C1 segment of cervical spinal cord (tissue), 14 donors: ENCODE measurements at places on chromosomes 6 and 20.

DNA sequence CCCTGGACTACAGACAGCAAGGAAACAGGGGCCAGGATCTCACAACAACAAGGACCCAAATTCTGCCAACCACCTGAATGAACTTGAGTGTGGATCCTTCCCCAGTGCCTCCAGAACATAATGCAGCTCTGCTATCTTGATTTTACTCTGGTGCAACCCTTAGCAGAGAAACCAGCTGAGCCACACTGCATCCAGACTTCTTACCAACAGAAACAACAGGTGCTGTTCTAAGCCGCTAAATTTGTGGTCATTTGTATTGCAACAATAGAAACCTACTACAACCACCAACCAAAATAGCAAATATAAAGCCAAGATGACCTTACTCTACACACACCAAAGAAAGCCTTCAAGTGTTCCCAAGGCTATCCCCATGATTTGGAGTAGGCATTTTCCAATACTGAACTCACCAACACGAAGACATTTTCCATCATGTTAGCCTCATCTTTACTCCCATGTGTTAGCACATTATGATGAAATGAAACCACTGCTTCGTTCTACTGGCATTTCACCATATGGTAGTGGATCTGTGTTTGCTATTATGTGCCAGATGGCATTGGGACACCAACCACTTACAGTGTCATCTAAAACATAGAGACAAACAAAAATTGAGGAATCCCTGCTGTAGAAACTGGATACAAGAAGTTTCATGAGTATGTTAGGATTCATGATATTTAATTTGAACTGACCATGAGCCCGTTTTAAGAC, 249.8 kb upstream of the ID4 start:
- DNase-seq = no peak

DNA sequence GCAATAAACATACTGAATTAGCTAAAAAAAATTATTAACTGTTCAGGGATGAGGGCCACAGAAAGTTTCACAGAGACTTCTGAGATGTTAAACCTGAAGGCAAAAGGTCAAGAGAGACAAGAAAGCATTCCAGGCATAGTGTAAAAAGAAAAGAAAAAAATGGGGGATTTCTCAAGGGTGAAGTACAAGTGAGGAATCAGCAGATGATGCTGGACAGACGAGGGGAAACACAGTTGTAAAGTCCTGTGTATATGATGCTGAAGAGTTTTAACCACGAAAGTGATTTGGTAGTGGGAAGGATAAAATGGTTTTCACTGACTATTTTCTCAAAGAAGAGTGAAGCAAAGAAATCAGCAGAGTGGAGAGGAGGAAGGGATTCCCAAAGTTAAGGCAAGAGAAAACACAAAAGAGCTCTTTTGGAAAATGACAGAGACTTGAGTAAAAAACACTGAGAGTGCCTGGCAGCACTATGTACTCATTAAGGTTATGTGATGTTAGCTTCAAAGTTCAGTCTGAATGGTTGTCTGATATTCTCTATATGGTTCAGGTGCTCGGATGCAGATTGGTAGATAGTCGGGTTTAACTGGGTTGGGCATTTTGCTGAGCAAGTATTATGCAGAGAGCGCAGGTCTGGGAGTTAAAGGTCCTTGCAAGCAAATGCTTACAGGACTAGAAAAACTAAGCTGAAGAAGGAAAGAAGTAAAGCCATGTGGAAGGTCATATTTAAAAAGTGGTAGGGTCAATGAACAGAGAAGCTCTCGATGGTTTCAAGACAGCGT, 16.4 kb downstream of the RAB23 start:
- DNase-seq = no peak

DNA sequence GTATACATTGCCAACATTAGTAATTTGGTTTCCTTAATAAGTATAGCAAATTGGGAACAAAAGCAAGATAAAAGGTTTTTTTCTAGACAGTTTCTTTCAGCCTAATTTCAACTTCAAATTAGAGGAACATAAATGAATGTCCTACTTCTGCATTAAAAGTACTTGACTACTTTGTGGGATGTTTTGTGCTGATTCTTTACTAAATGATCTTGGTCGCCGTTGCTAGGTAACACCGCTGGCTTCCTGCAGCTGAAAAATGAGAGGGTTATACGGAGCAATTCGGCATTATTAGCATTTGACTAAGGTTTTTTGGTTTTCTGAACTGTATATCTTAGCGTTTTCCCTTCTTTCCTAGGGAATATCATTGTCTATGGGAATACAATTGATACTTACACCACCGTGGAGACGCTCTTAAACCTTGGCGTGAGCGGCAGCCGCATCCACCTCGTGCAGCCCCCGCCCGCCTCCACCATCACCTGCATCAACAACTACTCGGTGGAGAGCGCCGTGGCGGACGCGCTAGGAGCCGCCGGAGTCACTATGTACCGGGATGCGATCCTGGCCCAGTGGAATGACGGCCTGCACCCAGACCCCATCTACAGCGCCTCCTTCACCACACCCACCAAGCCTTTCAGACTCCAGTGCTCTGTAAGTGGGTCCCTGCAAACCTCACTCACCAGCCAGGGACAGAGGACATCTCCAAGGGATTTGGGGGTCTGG, 90.9 kb upstream of the INSM1 start:
- DNase-seq = no peak

GRCh38 chr6:159916752-159917151, 26.0 kb downstream of the MAS1 start:
- no peak for DNase-seq

DNA sequence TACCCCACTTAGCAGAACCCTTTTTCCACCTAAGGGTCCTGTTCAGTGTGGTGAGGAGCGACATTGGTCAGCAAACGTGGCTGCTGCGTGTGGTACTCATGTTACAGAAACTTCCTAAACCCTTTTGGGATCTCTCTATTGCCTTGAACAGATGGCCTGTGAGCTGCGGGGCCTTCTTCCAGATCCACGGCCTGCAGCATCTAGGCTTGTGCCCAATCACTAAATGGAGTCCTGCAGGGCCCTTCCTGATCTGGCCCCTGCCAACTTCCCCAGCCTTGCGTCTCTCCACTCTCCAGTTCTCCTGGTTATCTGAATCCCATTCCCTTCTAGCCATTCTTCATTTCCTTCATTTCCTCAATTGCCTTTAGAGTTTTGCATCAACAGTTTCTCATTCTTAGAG, 85.6 kb downstream of the PDE7B start:
- no peak for DNase-seq

- no peak for DNase-seq
These were observed 27.9 kb downstream of the CSNK2A1 start for GRCh38 chr20:515696-516095.

DNA sequence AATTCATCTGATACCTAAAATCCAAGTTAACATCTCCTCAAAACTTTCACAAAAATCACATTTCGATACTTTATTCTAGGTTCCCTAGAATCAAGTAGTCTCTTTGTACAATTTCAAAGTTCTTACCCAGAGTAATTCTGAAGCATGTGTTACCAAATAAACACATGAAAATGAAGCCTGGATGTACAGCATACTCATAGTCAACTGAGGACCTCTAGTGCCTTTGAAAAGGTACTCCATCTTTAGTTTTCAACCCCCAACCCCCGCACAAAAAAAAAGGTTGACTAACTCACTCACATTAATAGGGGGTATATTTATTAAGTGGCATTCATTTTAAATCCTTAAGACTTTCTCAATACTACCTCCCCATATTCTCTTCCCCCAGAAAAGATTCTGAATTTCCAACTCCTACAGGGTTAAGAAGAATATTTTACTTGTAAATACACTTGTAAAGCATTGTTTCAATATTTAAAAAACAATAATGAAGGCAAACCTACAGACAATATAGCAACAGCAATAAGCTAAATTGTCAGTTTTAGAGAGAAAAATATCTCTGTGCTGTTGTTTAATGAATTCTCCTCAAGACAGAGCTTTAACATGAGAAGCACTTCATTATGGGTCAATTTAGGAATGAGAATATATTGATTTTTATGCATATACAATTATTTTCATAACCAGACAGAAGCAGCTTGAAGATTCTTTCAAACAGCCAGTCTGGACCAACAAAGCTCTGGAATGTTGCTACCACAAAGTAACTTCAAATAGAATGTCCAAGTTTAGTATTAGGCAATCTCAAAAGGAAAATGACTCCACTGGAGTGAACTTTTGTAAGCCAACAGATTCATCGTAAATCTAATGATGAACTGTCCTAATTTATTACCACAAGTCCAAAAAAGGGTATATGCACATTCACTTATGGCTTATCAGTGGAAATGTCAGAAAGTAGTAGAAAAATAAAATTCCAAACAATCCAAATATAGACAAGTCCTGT, 3.3 kb downstream of the PLN start:
- DNase-seq = no peak

GRCh38 chr6:16704401-16705045, 56.7 kb downstream of the ATXN1 start:
- DNase-seq = no peak

DNA sequence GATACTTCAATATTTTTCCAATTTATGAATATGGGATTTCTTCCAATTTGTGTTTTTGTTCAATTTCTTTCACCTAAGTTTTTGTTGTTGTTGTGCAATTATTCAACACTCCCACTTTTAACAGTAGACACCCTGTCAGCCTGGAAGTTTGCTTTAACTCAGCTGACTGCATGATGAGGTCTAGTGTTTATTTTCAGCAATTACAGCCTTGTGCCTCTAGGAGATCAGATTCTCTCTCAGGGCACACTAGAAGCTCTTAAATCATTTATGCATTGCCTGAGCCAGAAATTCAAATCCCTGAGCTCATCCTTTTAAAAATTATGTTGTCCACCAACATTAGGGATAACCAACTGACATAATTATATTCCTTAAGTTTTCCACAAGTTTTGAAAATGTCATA, 85.7 kb downstream of the MRAP2 start:
- no peak for DNase-seq

GRCh38 chr6:41670703-41671360, 32.6 kb downstream of the MDFI start:
- DNase-seq = no peak

- DNase-seq = no peak
These were observed 4.4 kb upstream of the IFNGR1 start for GRCh38 chr6:137223370-137224131.

DNA sequence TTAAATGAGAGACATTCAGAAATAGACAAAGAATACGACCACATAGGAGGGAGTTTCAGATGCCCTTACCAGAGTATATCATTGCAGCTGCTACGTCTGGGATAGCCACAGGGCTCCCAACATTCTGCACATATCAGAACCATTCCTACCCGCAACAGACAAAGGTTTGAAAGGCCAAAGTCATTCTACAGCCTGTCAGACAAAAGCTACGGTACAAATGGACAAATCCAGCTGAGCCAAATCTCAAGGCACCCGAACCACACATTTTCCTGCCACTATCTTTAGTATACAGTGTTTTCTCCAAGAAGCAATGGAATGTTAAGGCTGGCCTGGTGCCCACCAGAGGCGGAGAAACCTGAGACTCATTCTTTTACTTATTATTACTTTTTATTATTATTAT, 30.5 kb upstream of the LYRM2 start:
- no peak for DNase-seq

DNA sequence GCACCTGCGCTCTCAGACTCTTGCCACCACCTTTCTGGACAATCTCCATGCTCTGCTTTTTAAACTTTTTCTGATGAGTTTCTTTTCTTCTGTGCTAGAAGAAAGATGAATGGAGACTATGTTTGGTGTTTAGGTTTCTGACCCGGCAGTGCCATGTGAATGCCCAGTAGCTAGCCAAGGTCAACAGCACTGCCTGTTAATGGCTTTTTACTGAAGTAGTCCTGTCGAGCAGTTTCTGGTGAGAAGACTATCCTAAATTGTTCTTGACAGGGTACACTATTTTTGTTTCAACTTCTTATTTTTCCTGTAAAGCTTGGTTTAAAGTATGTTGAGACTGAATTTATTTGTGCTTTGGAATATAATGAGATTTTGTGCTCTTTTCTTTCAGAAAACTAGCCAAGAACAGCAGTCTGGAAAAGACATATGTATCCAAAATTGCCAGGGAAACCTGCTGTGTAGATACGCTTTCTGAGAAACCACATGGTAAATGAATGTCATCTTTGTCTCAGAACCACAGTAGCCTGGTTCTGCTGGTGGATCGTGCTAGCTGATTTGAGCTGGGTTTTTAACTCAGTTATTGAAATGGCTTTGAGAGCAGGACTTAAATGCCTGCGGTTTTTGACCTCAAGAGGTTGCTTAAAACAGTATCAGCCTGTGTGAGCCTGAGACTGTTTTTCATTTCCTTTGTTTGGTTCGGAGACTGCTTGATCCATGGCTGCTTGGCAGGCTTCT, 48.1 kb downstream of the KCNS1 start:
- DNase-seq = no peak

DNA sequence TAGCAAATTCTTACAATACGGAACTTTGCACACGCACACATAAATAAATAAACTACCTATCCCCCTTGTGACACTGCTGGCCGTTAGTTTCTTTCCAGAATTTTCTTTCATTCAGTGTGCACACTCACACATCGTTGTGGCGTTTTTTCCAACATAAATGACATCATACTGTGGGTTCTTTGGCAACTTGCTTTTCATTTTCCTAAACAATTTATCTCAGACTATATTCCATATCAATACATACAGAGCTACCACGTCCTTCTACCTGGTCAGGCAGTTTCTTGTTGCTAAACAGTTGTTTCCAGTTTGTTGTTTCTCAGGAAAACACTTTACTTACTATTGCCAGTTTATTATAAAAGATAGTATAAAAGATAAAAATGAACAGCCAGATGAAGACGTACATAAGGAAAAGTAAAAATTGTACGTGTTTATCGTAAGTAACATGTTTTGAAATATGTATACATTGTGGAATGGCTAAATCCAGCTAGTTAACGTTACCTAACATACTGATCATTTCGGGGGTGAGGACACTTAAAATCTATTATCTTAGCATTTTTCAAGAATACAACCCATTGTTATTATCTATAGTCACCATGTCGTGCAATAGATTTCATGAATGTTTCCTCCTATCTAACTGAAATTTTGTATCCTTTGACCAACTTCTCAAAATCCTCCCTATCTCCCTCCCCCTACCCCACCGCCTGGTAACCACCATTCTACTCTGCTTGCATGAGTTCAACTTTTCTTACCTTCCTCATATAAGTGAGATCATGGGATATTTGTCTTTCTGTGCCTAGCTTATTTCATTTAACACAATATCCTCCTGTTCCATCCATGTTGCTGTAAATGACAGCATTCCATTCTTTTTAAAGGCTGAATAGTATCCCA, 1.2 kb upstream of the TP53RK start:
- no peak for DNase-seq

DNA sequence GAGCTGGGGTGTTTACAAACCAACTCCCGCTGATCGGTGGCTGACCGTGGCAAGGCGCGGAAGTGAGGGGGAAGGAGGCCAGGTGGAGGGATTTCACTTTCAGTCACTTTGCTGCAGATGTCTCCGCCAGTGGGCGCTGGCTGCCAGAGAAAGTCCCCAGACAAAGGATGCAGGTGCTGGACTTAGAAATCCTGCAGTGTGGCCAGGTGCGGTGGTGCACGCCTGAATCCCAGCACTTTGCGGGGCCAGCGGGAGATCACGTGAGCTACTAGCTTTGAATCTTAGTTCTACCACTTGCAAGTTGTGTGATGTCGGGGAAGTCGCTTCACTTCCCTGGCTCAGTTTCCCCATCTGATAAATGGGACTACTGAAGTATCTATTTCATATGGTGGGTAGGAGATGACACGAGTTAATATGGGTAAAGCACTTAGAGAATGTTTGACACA, 180.4 kb downstream of the ZNF217 start:
- DNase-seq = no peak
